ENCODE measurements at places on chromosomes 5 and 9.

GRCh38 chr9:99264070-99264680, 42.1 kb downstream of the SEC61B start:
- no peak for DNase-seq

GRCh38 chr5:91403438-91403837, 20.3 kb upstream of the ARRDC3 start:
- DNase-seq, result no peak

- no peak for DNase-seq
These were observed 15.7 kb downstream of the SPATA9 start for GRCh38 chr5:95667061-95667618.

DNA sequence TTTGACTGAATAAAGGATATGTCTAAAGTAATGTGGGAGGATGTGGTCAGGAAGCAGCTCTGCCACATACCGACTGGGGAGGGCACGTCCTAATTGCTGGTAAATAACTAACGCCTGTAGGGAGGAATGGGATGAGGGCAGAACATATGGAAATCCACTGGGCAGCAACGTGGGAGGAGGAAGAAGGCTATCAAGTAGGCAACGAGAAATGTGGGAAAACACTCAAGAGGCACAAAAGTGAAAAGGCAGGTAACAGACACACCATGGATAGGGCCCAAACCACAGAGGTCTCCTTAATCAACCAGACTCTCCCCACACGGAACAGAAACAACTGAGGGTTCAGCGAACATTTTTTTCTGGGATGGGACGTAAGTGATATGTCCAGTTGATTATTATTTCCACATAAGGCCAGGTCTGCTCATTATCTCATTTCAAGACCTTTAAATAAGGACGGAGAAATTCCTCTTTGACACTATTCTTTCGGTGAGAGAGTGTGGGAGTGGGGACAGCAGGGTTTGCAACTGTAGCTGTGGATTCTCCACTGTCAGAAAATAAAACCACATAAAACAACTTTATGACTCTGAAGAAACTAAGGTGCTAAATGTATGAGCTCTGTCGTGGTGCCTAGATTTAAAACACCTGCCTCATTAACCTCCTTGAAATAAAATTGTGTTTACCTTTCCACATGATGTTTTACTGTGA, 17.0 kb downstream of the IARS1 start:
- DNase-seq, result no peak

DNA sequence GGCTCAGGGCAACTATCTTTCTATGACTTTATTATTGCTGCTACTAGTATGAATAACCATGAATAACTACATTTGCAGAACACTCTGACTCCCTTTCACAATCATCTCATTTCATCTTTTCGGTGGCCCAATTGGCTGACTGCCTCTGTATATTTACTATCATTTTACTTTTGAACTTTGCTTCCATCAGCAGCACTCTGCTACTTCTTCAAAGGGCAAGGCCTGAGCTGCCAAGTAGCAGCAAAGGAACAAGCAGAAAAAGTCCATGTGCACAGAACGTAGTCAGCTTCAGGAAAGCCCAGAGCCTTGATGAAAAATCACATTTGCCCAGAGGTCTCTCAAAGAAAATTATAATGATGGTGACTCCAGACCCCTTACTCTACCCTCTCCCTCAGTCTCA, 214.5 kb upstream of the PUM3 start:
- no peak for DNase-seq

DNA sequence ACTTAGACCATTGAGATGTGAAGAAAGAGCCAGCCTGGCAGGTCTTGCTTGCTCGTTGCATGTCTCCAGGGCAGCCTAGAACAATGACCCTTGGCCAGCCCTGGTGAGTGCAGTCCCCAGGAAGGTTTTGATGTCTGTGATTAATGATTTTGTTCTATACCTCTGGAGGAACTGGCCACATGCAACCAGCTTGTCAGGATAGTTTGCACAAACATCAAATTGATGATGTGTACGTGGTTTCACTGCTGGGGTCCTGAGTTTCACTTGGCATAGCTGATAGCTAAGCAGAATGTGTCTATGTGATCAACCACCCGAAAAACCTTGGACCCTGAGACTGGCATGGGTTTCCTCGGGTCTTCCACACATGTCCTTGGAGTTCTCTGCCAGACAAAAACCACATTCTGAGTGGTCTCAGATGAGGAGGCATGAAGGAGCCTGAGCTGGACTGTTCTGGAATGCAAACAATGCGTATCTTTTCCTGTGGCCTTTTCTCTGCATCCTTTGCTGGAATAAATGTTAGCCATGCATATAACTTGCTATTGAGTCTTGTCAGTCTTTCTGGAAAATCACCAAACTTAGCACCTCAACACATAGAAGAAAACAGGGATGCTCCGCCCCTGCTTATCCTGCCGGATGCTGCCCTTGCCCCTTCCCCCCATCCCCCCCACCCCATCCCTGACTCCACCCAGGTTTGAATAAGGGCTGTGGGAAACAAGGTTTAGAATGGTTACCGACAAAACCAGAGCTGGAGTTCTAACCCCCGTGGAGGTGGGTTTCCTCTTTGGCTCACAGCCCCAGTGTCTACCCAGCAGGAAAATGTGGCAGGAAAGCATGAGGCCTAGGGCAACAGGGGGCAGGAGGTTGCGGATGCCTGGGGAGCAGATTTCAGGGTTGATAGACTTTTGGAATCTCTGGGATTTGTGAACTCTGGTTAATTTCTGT, 50.1 kb upstream of the ANKRD33B start:
- DNase-seq, result peak; percentile 5

DNA sequence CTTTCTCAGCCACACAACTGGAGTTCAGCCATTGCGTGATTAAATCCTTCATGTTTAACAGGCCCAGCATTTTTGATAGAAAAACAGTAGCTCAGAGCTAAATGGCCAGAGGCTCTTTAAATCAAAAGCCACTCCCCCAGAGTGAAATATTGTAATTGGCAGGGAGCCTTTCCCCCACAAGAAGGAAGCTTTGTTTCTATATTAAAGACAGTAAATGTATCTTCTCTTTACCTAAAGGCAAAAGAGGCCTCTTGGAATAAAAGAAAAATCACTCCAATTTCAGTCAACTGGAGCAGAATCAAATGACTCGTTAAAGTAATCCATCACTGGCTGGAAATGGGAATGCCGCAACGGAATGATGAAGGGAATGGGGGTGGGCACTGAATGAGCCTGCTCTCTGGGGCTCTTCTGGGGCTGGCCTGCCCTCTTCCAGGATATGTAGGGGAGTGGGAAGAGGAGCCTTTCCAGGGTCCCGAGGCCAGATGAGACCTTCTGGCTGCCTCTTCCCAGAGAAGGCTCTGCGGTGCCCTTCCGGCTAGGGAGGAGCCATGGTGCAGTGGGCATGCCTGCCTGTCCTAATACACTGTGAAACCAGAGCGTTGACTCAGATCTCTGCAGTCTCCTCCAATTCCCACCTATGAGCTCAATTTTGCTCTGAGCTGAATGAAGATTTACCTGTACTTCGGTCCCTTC, 45.2 kb downstream of the ANKDD1B start:
- peak; percentile 23 for DNase-seq

- no peak for DNase-seq
These were observed 713.6 kb downstream of the TLE4 start for GRCh38 chr9:80285326-80285725.

DNA sequence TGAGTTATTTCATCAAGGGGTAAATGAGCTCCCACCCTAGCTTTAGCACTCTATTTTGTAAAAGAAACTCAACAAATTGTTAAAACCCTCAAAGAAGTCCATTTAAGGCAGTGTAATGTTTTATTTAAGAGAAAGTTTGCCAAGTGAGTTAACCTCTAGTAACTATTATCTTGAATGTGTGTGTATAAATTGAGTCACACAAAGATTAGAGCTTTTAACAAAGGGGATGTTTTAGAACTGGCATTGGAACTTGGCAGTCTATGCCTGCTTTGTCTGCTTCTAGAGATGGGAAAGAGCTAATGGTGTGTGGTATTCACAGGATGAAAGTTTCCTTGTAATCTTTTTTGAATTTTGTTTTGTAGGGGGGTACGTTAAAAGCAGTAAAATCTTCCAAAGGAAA, 33.2 kb downstream of the KDM3B start:
- DNase-seq, result no peak

DNA sequence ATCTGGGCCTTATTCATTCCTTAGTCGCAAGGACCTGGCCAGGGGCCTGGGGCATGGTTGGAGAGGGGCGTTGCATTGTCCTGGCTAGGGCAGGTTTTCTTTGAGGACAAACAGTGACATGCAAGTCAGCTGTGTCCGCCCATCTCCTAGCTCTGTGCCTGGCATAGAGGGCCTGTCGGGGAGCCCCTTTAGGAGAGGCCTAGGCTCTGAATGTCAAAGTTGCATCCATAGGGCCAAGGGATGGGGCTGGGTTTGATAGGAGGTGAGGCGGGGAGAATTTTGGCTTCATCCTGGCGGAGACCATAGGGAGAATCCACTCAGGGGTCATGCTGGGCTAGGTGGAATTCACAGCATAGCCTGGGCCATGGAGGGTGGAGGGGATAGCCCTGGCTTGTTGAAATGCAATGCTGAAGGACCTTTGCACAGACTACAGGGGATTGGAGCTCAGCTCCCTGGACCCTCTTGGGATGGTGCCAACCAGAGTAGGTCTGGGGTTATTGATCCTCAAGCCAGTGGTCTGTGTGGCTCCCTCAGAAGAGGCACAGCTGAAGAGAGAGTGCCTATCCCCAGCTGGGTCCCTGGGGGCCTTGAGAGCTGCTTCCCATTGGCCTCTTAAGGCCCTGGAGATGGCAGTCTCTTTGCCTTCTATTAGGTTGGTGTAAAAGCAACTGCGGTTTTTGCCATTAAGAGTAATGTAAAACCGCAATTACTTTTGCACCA, 104.0 kb downstream of the RGS3 start:
- DNase-seq, result no peak

DNA sequence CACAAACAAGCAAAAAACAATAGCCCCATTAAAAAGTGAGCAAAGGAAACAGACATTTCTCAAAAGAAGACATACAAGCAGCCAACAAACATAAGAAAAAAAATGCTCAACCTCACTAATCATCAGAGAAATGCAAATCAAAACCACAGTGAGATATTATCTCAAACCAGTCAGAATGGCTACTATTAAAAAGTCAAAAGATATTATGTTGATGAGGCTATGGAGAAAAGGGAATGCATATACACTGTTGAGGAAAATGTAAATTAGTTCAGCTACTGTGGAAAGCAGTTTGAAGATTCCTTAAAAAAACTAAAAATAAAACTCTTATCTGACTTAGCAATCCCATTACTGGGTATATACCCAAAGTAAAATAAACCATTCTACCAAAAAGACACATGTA, 28.7 kb upstream of the BARX1 start:
- no peak for DNase-seq

- DNase-seq, result no peak
These were observed 94.5 kb downstream of the LMNB1 start for GRCh38 chr5:126871441-126871840.

- DNase-seq, result no peak
These were observed 50.0 kb downstream of the TENT4A start for GRCh38 chr5:6763191-6763590.

GRCh38 chr5:573206-573605, 38.9 kb upstream of the CEP72 start:
- DNase-seq, result no peak

DNA sequence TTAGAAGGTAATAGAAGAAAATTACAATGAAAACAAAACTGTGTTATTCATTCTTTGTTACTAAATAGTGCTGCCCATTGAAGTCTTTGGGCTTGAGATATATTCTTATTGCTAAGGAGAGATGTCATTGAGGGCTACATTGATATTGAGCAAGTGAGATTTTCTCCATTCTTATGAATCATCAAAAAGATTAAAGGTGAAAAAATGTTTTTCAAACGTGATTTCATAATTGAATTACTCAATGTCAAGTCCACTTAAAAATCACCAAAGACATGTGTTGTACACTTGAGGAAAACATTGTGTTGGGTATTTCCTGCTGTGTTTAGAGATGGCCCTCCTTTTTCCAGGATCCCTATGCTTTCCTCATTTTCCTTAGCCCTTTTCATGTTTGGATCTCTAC, 448.1 kb downstream of the NFIB start:
- DNase-seq, result no peak

GRCh38 chr9:98251551-98251950, 3.9 kb downstream of the TBC1D2 start:
- no peak for DNase-seq

DNA sequence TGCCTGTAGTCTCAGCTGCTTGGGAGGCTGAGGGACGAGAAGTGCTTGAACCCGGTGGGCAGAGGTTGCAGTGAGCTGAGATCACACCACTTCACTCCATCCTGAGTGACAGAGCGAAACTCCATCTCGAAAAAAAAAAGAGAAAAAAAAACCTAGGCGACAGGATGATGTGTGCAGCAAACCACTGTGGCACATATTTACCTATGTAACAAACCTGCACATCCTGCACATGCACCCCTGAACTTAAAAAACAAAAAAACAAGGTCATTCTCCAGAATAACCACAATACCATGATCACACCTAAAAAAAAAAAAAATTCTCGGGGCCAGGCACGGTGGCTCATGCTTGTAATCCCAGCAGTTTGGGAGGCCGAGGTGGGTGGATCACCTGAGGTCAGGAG, 7.5 kb upstream of the DOLPP1 start:
- no peak for DNase-seq

DNA sequence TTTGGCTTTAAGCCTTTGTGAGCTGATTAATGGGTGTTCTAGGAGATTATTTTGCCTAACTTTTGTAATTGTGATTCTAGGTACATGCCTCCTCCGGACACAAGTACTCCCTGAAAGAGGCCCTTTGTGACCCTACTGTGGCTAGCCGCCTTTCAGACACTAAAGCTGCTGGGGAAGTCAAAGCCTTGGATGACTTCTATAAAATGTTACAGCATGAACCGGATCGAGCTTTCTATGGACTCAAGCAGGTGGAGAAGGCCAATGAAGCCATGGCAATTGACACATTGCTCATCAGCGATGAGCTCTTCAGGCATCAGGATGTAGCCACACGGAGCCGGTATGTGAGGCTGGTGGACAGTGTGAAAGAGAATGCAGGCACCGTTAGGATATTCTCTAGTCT, 13.6 kb downstream of the ITGA1 start:
- DNase-seq, result no peak

- no peak for DNase-seq
These were observed 29.3 kb upstream of the STOM start for GRCh38 chr9:121399126-121399882.

DNA sequence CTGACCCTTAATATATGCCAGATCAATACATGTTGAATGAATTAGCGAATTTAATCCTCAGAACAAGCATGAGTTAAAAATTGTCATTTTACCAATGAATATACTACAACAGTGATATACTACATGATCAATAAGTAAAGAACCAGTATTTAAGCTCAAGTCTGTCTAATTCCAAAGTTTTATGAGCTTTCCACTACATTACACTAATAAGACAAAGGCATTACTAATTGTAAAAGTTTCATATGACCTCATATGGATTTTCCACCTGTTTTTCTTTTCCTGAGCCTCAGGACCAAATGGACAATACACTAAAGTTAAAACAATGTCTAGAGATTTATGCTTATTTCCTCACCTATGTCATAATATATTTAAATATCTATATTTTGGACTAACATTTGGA, 80.8 kb downstream of the OXCT1 start:
- no peak for DNase-seq

GRCh38 chr5:116272281-116272941, 187.6 kb downstream of the COMMD10 start:
- no peak for DNase-seq
